ENCODE measurements at places on chromosomes 4 and X.

- no peak for DNase-seq
Observed at GRCh38 chrX:77003956-77004355, 443.2 kb upstream of the FGF16 start.

- DNase-seq: no peak
Observed at GRCh38 chr4:146370841-146371240, 150.9 kb downstream of the SLC10A7 start.

GRCh38 chr4:70511365-70511764 is 7.0 kb upstream of the AMTN start:
- no peak for DNase-seq

GRCh38 chr4:10832806-10833628 is 148.4 kb upstream of the CLNK start:
- DNase-seq: no peak

- DNase-seq: no peak
Observed at GRCh38 chr4:143587703-143588102, 74.2 kb downstream of the SMARCA5 start.

DNA sequence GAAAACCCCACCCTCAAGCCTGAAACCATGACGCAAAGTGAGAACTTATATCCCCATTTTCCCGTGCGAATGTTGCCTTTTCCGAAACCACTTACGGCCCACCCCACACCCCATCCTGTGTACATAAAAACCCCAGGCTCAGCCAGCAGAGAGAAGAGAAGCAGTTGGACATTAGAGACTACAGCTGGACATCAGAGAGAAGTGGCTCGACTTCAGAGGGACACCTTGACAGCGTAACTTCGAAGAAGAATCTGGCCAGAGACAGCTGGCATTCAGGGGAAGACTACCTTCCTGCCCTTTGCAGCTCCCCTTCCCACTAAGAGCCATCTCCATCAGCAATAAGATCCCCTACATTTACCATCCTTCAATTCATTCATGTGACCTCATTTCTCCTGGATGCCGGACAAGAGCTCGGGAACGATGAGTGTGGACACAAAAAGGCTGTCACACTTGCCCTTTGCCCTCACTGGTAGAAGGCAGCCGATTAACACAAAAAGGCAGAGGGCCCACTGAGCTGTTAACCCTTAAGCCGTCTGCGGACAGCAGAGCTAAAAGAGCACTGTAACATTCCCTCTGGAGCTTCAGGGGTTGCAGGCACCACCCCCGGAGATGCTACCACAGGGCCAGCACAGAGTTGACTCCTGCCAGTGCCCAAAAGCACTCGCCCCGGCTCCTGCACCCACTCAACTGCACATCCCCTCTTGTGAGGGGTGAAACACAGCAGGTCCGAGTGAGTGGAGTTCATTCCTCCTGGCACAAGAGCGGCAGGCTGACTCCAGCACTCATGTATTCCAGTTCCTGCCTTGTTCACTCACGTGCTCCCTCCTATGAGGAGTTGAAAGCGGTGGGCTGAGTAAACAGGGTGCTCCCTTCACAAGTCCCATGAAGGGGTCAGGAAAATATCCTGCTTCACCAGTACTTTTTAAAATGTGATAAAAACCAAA is 7.5 kb downstream of the CHM start:
- no peak for DNase-seq

DNA sequence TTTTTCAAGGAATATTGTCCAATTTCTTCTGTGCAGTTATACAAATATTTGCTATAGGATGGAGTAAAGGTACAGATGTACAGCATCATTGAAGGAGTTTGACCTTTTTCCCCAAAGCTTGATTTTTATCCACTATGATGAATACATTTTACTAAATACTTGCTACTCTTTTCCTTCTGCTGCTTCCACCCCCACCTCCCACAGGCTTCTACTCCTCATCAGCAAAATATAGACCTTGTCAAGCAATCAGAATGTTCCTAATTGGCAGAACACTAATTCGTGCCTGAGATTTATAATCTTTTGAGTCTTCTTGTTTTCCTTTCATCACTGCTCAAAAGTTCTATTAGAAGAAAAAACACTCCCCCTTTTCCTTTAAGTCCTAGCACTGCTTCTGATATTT is 3.8 kb upstream of the THAP9 start:
- no peak for DNase-seq

- DNase-seq: no peak
Observed at GRCh38 chr4:40201898-40202297, 5.1 kb downstream of the RHOH start.

DNA sequence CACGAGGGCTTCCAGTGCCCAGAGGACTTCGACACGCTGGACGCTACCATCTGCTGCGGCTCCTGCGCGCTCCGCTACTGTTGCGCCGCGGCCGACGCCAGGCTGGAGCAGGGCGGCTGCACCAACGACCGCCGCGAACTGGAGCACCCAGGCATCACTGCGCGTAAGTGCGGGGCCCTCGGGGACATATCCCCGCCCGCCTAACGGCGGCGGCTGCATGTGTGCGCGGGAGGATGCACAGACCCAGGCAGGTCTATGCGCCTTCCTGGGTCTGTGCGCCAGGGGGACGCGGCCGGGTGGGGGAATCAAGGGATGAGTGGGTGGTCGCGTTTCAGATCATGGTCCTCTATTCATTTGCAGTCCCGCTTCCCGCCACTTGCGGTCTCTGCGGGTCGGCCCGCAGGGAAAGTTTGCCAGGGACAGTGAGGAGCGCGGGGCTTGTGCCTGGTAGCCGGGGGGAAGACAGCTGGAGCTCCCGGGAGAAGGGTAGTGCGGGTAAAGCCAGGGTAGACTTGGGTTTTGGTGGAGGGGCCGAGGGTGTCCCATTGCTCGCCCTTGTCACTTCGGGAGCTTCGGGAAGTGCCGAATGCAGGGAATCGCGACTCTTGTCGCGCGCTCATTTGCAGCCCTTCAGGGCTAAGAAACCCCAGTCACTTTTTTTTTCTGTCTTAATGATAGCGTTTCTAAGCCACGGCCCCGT is 1.0 kb downstream of the SHISA3 start:
- peak; percentile 38 for DNase-seq

DNA sequence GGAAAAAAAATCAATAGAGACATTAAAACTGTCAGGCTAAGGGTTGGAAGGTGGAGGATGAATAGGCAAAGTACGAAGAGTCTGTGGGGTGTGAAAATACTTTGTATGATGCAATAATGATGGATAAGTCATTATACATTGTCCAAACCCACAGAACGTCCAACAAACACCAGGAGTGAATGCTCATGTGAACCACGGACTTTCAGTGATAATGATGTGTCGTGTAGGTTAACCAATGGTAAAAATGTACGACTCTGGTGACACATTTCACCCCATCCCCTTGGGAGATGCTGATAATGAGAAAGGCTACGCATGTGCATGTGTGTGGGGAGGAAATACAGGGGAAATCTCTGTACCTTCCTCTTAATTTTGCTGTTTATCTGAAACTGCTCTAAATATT is 665.2 kb downstream of the FAT4 start:
- no peak for DNase-seq

DNA sequence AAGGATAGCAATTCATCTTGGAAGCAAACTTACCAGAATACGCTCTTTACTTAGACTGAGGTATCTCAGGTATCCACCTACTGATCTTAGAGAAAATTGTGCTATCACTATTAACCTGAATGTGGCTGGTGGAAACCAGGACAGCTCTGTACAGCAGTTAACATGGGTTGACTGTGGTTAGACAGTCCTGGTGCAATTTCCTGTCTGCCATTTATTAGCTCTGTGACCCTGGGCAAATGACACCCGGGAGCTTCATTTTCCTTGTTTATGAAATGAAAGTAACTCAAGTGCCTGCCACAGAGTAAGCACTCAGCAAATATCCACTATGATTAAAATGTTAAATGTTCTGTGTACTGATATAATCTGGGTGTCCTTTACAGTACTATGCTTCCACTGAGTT is 60.0 kb downstream of the SMC1A start:
- no peak for DNase-seq

DNA sequence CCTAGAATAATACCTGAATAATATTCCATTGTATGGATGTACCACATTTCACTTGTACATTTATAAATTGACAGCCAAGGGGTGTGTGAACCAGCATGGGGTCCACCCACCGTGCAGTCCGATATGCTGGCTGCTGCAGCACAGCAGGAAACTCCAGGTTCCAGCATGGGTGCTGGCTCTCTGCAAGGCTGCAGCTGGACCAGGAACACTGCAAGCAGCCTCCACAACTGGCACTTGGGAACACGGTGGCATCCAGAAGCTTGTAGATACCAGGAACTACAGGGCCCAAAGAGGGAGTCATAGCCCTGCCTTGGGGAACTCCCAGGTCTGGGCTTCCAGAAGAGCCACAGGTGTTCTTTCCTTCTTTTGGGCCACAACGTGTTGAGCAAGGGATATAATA is 91.2 kb downstream of the NXF2 start:
- no peak for DNase-seq

DNA sequence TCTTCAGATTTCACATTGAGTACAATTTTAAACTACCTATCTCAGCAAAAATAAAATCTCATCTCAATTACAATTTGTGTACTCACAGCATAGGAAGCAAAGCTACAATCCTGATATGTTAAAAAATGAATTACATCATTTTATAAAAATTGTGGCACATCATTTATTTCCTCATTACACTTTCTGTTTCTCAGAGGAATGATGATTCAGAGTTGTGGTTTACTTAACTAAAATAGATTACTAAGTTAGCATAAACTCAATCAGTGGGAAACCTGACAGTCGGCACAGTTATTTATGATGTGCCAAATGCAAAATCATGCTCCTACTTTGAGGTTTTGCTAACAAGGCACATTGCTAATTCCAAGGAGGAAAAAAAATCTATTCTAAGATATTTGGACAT is 325.0 kb downstream of the FBXO8 start:
- no peak for DNase-seq

GRCh38 chrX:57596516-57596915 is 4.7 kb downstream of the ZXDB start:
- no peak for DNase-seq

GRCh38 chr4:112927544-112927943 is 121.9 kb upstream of the ANK2 start:
- no peak for DNase-seq

DNA sequence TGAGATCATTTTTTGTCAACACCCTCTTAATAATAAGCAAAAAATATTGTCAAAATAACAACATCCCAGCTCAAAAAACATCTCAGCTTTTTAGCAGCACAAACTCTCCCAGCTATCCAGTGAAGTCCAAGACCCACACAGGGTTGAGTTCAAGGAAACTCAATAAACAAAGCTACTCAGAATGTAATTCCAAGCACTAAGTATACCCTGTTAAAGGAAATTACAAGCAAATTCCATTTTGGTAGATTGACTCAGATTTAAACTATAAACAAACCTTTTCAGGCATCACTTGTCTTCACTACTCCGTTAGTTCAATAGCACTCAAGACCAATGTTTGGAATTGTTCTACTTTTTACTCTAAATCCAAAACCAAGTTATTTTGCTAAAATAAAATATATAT is 506.0 kb upstream of the INTU start:
- DNase-seq: no peak

DNA sequence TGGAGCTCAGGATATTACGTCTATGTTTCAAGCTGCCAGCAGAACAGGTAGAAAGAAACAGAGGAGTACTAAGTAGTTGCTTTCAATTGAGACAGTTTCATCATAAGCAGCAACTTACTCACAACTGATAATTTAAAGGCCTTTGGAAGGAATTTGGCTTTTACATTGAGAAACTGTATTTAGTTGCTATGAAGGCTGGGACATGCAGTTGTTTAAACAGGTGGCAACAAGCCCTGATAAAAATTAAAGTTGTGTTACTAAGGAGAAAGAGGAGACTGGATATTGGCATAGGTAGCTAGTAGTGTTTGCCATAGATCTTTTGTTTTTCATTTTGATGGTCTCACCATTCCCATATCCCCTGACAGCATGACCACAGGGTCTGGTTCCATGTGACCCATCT is 18.4 kb downstream of the MID1IP1 start:
- DNase-seq: no peak

GRCh38 chr4:34066126-34066525 is 2178.2 kb downstream of the ARAP2 start:
- no peak for DNase-seq

GRCh38 chr4:65789805-65790204 is 119.5 kb upstream of the EPHA5 start:
- no peak for DNase-seq

DNA sequence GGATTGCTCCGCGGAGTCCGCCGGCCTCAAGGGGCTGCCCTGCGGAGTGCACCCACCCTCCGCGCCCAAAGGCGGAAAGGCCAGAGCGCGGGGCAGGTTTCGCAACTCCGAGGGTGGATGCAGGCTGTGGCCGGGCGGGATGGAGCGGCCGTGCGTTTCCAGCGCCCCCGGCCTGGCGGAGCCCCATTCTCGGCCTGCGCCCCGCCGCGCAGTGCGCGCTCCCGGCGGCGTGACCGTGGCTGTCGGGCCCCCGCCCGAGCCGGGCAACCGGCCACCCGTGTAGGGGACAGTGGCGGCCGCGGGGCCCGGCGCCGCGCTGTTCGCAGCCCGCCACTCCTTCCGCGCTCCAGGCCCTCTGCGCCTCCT is 331 bp downstream of the SETD7 start:
- no peak for DNase-seq

GRCh38 chrX:97380200-97380599 is 496.5 kb downstream of the RPA4 start:
- no peak for DNase-seq

GRCh38 chr4:138114434-138114833 is 127.7 kb downstream of the SLC7A11 start:
- peak; percentile 44 for DNase-seq

GRCh38 chrX:22536746-22537304 is 264.1 kb downstream of the CBLL2 start:
- no peak for DNase-seq

DNA sequence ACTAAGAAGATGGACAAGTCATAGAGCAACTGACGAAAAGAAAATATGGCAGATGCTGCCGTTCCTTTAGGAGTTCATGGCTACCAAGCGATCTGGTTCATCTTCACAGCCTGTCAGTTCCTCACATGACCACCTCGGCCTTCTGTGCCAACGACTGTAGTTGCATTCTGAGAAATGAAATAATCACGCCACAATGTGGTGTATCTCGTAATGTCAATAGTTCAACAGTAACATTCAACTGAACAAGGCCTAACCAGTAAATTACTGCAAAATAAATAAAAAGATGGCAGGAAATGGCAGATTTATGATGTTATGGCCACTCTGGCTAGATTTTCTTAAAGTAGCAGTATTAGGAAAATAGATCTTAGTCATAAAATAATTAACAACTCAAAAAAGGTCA is 4.4 kb downstream of the GPRIN3 start:
- no peak for DNase-seq

DNA sequence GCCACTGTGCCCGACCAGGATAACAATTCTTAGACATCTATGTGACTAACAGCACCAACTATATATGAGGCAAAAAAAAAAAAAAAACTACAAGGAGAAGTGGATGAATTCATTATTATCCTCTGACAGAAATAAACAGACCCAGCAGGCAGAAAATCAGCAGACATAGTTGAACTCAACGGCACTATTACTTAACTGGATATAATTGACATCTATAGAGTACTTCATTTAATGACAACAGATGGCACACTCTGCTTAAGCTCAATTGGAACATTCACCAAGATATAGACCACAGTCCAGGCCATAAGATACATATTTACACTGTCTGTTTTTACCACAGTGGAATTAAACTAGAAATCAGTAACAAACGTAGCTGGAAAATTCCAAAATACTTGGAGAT is 13.3 kb downstream of the CLDN22 start:
- DNase-seq: no peak

All from GM10248 (cell line).